ENCODE measurements at places on chromosomes 6 and 20.
A peak's percentile ranks its signal among the peaks of the same experiment; 100 is the strongest.

- no peak for DNase-seq
Observed at GRCh38 chr20:24448170-24448569, 21.3 kb upstream of the SYNDIG1 start.

- peak; percentile 18 for DNase-seq
Observed at GRCh38 chr20:19934792-19935491, 82.2 kb upstream of the NAA20 start.

DNA sequence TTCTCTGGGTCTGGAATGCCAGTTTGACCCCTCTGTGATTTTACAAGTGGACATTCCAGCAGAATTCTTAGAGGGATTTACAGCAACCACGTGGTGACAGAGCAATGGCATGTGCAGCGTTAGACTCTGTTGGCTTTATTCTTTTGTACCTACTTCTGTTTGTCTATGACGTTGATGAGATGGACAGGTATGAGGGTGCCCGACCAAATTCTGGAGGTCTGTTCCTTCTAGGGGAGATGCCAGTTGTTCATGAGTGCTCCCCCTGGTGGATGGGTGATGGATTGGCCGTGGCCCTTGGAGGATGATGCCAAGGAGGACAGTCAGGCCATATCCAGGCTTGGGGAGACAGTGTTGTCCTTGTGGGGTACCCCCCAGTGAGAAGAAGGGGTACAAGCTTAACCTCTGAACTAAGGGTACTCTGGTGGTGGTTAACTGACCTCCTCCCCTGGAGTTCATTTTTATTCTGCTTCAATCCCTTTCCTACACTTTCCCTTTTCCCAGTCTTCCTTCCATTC, 198.6 kb downstream of the DTNBP1 start:
- DNase-seq: no peak

DNA sequence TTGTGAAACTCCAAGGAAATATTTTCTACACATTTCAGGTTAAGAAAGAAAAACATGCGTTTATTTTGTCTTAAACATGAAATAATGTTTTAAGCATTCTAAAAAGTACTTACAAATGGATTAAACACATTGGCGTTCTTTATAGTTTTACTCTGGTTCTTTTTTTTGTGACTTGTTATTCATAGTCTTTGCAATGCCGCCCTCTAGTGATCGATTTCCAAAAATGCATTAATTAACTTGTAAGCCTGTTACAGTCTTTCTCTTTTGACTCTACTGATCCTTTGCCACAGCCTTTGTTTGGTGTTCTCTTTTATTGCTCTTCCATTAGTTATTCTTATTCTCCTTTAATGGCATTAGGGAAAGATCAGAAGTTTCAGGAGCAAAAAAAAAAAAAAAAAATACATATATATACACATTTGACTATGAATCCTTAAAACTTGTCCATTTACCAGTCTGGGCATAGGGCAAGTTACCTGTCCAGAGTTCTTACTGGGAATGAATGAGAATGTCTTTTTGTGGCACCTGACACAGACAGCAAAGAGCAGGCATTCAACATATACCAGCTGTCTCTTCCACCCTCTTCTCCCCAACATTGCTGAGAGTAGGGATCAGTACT, 59.9 kb downstream of the MACROD2 start:
- no peak for DNase-seq

DNA sequence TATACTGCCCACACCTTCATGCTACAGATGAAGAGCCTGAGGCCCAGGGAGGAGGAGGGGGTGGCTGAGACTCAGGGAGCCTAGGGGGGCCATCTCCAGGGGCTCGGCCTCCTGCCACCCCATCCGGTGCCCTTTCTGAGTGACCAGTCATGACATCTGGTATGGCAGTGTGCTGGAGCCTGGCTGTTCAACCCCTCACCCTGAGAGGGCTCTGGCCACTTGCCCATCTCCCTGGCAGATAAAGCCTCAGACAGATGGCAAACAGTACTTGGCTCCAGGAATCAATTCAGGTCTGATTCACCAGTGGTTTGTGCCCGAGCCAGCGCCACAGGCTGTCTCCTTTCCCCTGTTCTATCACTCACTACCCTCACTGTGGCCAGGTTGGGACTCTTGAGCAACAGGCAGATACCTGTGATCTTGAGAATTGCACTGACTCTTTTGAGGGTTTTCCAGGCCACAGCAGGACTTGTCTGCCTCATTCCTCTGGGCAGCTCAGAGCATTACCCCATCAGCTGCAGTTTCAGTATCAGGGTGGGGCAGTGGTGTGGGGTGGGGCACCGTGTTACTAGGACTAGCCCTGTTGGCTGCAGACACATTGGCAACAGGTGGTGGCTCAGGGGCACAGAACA, 22.8 kb downstream of the SRSF3 start:
- DNase-seq: no peak

- DNase-seq: no peak
Observed at GRCh38 chr20:38278763-38279162, 18.2 kb upstream of the KIAA1755 start.

DNA sequence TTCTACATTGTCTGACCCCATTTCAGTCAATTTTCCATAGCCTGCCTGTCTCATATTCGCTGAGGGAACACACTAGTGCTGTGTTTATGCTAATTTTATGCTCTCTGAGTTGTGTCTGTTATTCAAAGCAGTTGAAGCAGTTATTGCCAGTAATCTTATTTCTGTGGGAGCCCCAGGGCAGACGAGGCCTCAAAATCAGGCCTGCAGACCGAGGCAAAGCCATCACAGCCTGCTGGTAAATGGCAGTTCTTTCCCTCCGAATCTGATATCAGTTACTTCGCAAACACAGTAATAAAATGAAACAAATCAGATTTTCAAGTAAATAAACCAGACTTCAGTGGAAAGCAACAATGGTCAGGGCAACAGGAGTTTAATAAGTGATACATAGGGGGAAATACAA, 508.4 kb downstream of the PKHD1 start:
- no peak for DNase-seq

GRCh38 chr20:35269055-35269781, 8.7 kb downstream of the MMP24OS start:
- no peak for DNase-seq

- no peak for DNase-seq
Observed at GRCh38 chr6:101830501-101831031, 437.1 kb downstream of the GRIK2 start.

DNA sequence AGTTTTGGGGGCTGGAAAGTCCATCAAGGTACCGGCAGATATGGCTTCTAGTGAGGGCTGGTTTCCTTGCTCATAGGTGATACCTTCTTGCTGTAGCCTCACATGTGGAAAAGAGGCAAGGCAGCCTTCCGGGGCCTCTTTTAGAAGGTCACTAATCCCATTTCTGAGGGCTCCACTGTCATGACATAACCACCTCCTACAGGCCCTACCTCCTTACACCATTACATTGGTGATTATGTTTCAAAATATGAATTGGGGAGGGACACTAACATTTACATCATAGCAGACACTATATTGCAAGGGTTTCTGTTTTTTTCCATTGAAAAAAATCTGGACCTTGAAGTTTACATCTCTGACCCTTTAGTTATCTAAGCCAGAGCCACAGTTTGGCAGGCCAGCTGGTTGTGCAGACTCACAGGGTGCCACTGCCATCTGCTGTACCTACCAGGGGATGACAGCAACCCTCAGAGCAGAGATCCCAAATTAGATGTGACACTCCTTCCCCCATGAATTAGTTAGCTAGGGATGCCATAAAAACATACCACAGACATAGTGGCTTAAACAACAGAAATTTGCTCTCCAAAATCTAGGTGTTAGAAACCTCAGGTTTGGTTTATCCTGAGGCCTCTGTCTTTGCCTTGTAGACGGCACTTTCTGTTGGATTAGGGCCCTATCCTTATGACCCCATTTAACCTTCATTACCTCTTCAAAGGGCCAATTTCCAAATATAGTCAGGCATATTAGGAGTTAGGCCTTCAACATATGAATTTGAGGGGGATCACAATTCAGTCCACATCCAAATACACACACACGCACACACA, 166.4 kb upstream of the RNF217 start:
- peak; percentile 61 for DNase-seq

GRCh38 chr6:88680654-88681053, 282.8 kb downstream of the RNGTT start:
- DNase-seq: no peak

DNA sequence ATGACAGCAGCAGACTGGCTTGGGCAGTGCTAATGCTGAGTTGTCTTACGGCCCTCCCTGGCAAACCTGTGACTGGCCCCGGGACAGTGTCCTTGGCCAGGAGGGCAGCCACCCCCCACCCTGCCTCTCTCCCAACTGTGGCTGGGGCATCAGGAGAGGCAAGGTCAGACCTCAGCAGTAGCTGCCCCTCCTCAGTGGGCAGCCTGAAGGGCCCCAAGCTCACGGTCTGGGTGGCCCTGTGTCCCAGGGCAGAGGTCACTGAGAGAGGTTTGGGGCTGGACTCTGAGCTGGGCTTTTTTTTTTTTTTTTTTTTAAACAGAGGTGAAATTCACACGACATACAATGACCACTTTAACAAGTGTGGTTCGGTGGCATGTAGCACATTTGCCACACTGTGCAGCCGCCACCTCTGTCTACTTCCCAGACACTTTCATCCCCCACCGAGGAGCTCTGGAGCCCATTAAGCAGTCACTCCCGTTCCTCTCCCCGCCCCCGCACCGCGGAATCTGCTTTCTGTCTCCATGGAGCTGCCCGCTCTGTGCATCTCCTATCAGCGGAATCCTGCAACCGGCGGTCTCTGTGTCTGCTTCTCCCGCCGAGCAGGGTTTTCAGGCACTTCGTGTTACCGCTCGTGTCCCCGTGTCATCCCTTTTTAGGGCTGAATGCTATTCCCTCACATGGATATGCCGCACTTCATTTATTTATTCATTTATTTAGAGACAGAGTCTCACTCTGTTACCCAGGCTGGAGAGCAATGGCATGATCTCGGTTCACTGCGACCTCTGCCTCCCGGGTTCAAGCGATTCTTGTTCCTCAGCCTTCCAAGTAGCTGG, 67.9 kb upstream of the GATA5 start:
- DNase-seq: peak; percentile 86

- DNase-seq: no peak
Observed at GRCh38 chr6:63449714-63450113, 122.6 kb upstream of the LOC128125822 start.

DNA sequence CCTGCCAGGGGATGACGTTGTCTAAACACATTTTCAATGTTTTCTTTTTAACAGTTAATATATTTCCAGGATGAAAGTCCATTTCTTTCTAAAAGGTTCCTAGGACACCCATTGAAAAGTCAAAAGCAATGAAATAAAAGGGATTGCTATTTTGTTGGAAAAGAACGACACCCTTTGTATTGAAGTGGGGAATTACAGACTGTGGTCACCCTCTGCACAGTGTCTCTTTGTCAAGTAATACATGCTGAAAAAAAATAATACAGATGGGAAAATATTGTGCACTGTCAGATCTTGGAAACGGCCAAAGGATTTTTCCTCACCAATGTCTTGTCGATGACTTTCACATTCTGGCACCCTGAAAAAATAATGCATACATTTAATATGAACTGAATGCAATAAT, 56.9 kb downstream of the HAO1 start:
- no peak for DNase-seq

DNA sequence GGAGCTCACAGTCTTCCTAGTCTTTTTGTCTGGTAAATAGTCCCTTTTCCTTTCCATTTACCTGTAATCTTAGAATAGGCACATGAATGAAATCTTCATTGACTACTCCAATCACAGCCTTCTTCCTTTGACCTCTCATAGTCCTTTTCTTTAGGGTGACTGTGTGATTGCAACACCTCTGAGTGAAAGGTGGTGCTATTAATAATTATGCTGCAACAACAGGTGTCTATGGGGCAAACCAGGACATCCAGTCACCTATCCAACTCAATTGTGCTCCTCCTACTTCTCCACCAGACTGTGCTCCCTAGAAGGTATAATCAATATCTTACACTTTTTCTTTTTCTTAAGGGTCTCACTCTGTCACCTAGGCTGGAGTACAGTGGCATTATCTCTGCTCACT, 29.4 kb downstream of the RIPOR2 start:
- no peak for DNase-seq

DNA sequence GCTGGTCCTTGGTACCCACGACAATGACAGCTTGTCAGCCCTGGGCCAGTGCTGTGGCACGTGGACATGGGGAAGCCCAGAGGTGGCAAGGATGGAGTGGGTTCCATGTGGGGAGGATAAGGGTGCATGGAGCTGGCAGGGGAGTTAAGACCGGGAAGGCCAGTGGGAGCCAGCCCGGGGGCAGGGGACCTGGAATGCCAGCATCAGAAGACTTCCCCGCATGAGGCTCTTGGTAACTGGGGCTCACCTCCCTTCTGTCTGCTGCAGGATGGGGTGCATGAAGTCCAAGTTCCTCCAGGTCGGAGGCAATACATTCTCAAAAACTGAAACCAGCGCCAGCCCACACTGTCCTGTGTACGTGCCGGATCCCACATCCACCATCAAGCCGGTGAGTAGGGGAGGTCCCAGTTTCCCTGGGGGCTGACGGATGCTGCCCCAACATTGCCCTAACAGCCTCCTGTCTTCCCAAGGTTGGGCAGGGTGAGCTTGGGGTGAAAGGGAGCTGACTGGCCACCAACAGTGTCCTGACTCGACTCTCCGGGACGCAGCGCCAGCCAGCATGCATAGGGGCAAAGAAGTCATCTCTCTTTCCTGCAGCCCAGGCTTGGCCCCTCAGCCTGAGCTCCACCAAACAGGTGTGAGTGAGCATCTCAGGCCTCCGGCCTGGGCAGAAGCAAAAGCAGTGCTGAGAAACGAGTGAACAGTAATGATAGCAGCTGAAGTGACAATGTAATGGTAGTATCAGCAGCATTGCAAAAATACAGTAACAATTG, 19.5 kb downstream of the HCK start:
- DNase-seq: no peak

GRCh38 chr6:108644252-108644651, 83.5 kb downstream of the FOXO3 start:
- no peak for DNase-seq

- DNase-seq: no peak
Observed at GRCh38 chr20:58512808-58513552, 2.2 kb downstream of the APCDD1L start.

GRCh38 chr6:44090465-44090864, 36.8 kb downstream of the MRPL14 start:
- no peak for DNase-seq

- no peak for DNase-seq
Observed at GRCh38 chr20:8932192-8933165, 136.4 kb upstream of the PLCB4 start.

DNA sequence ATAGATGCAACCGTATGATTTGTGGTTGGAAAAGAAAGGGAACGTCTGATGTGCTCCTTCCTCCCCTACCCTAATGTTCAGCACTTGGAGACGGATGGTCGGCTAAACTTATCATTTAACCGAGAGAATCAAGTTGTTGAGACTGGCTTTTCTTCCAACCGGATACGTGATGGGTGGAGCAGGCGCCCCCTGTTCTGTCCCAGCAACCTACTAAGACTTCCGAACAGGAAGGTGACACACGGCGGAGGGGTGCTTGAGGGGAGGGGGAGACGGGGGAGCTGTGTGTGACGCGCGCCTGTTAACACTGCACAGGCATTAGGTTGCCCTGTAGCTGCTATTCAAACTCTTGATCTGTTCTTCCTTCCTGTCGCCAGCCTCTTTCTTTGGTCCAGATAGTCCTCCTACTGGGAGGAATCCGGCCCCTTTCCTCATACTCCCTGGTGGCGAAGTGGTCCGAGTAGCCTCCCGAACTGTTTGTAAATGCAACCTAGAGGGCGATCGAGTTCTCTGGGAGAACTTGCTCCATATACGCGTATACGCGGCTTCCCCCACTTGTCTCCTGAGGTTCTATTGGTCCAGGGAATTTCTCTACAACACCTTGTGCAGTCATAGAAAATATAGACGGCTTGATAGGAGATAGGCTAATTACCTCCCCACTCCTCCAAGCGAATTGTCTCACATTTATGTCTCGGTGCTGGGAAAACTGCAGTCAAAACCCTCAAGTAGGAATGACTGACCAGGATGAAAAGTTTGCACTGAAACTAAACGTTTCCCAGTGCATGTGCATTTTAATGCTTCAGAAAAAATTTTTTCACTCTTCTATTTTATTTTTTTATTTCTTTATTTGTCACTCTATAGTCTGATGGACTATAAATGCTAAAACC, 126.0 kb upstream of the SLC2A12 start:
- DNase-seq: peak; percentile 65
